Lower lobe of right lung (tissue), 2 donors: ENCODE measurements at places on chromosomes 5 and 9. TPM values are rescaled to one million over a fixed set of nuclear protein-coding genes. Genes with fewer than 3 reads are reported as not detected.

GRCh38 chr5:173643964-173644363, 27.5 kb upstream of the BOD1 start:
- DNase-seq = no peak

GRCh38 chr5:131328536-131329285, 64.9 kb downstream of the CDC42SE2 start:
- DNase-seq = no peak

- no peak for DNase-seq
Observed at GRCh38 chr5:110580625-110581024, 145.8 kb downstream of the TMEM232 start.

The SHOC1 gene
- total RNA-seq = 0.15 TPM

The PPP3R2 gene
- not detected for total RNA-seq
